BJ (cell line): ENCODE measurements at places on chromosomes 2 and 18.

DNA sequence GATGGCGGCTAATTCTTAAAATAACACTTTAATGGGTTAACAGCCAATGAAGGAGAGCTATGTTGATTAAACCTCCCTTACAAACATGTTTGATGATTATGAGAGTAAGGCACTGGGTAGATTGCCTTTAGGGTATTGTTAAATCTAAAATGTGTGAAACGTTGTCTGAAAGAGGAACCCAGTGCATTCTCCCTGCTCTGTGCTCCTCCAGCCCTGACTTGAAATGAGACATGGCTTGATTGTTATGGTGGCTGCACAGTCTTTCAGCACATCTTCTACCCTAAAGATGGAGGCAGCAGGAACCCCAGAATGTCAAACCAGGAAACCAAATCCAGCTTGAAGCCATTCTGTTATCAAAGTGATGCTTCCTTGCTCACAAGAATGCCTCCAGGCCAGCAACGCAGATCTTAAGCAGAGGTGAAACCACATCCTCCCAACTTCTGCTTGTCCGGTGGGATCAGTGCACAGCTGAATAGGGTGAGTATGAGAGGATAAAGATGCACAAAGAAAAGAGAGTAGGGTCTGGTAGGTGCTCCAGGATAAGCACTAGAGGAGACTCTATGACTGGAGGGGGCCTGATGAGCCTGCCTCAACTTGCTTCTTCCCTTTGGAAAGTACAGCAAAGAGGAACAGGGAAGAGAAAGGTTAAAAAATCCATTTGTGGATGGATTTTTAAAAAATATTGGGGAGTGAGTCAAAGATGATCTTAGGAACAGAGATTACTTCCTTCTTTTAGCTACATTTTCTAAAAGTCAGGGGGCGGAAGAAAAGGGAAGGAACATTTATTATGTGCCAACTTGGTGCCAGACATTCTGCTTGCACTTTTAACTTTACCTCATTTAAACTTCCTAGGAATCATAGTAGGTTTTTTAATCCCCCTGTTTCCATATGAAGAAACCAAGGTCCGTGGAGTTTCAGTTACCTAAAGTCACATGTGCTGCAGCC, 523.0 kb downstream of the TXNL1 start:
- no peak for DNase-seq

- DNase-seq, result no peak
Measured at GRCh38 chr2:981258-981657, 30.6 kb downstream of the SNTG2 start.

GRCh38 chr2:133123904-133124303, 444.4 kb downstream of the NCKAP5 start:
- no peak for DNase-seq

- DNase-seq, result no peak
Measured at GRCh38 chr2:119367472-119368099, 809 bp downstream of the DBI start.

- no peak for DNase-seq
Measured at GRCh38 chr2:189521699-189522434, 58.7 kb downstream of the SLC40A1 start.

DNA sequence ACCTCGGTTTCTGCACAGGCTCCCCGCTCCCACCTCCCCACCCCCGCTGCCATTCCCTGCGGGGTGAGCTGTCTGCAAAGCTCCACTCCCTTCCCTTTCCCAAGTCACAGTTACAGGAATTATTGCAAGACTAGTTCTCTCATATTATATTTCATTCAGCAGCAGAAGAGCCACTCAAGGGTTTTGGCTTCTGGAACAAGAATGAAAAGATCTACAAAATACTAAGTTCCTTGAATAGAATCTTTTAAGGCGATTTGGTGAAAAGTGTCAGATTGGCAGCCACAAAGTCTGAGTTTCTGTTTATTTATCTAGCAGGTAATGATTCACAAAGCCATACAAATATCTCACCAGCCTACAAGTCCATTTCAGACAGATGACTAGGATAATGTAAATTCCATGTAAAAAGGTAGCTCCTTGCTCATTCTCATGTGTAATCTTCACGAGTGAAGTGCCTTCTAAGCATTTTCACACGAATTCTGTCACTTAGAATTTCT, 221.9 kb upstream of the RBBP8 start:
- DNase-seq, result no peak

- no peak for DNase-seq
Measured at GRCh38 chr2:647691-648231, 29.4 kb downstream of the TMEM18 start.

- DNase-seq, result no peak
Measured at GRCh38 chr2:143691121-143691520, 561.9 kb downstream of the ARHGAP15 start.
